ENCODE measurements at places on chromosomes 2 and 18.

GRCh38 chr2:96386470-96386869 lies 50.9 kb downstream of the NCAPH start:
- DNase-seq = no peak

DNA sequence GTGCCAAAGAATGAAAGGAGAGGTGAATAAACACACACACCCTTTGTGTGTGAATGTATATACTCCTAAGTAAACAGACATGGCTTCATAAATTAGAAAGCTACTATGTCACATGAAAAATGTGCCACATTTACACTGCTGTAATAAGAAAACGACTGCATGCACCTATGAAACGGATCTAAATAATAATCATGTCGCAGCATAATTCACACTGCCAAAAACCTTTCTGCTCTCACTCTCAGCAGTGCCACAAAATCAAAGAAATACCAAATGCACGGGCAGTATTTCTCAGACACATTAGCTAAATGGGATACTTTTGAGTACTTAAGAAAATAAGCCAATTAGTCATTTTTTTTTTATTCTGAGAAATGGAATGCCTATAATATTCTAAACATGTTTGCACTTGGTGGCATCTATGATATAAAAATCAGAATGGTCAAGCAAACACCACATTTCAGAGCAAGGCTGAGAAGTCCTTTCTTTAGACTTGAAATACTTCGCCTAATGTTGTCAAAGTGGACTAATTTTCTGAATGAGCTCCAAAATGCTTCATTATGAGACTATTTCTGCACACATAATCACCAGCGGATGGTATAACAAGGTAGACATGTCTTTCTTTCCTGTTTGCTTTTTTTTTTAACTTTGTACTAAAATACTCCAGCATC lies 6.6 kb downstream of the BCL11A start:
- no peak for DNase-seq

- no peak for DNase-seq
These were observed 493.0 kb downstream of the PLCL1 start for GRCh38 chr2:198297350-198297749.

DNA sequence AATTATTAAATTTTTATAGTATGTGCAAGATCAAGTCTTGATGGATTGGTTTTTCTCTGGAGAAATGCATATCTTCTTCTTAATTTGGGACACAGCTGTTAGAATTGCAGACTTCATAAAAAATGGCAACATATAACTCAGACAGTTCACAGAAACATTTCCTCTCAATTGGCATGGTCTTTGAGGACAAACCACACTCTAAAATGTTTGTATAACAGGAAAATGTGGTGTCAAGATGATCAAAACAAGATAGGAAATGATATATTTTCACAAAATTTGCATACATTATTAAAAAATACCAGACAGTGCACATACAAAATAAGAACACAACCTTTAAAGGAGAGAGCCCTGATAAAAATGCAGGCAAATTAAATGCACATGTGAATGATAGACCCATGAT lies 63.9 kb downstream of the ICOS start:
- DNase-seq = no peak

GRCh38 chr2:164847981-164848741 lies 6.5 kb upstream of the COBLL1 start:
- no peak for DNase-seq

- DNase-seq = no peak
These were observed 622.2 kb upstream of the GCFC2 start for GRCh38 chr2:76332871-76333270.

- DNase-seq = no peak
These were observed 42.5 kb downstream of the WDR35 start for GRCh38 chr2:19947184-19947940.

- DNase-seq = no peak
These were observed 38.2 kb downstream of the ANKMY1 start for GRCh38 chr2:240519396-240520129.
